ENCODE measurements at places on chromosomes 7 and 10.

DNA sequence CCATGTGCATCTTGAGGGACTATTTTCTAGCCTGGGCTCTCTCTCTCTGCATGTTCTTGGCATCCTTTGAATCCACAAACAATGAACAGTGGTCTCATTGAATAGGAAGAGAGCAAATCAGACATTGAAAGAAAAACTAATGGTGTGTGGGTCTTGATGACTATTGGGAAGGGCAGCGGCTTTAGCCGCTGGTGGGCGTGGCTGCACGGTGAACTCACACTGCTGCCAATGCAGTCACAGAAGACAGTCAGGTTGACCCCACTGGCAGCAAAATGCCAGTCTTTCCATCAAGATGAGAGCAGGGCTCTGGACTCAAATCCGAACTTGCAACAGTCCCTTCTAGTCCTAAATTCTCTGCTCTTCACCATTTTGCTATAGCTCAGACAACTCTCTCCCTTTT lies 91.0 kb downstream of the ADARB2 start:
- DNase-seq, result no peak

DNA sequence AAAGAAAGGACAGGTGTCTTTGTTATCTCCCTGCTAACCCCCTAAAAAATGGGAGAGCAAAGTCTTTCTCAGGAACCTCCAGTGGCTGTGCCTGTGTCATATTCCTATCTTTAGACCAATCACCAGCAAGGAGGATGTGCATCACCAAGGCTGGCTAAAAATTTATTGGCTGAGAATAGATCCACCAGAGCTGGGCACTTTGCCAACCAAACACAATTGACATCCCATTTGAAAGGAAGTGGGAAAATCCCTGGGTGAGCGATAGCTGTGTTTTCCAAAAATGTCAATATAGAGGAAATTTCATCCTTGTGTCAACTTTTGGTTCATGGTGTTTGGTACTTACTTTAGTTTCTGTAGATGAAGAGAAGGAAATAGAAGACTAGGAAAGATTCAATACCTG lies 13.1 kb upstream of the GPR141 start:
- no peak for DNase-seq

- no peak for DNase-seq
These were observed 4.5 kb downstream of the TSPAN14 start for GRCh38 chr10:80458638-80459037.

DNA sequence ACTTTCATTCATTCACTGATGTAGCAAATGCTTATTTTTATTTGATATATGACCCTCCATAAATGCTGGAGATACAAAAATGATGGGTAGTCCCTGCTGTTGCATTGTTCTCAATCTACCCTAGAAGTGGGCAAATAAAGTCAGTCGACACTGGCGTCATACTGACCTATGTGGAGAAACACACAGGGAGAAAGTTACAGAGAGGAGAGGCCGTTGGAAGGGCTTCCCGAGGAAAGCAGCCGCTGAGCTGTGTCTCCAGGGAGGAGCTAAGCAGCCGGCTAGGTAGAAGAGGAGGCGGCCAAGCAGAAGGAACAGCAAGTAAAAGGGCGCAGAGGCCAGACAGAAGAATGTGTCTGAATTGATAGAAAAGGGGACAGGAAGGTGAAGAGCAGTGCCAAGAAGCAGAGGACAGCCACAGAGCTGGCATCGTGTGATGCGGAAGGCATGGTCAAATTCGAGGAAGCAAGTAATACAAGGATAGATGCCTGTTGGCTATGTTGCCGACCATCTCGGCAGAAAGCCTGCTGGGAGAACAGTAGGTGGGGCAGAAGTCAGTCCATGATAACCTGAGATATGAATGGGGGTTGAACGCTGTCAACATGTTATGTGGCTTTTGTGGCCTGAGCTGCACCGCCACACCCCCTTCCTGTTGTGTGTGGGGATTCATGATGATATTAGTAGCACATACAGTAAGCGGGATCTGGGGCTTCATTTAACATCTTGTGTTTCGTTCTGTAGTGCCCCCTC lies 25.9 kb downstream of the ST8SIA6 start:
- no peak for DNase-seq

DNA sequence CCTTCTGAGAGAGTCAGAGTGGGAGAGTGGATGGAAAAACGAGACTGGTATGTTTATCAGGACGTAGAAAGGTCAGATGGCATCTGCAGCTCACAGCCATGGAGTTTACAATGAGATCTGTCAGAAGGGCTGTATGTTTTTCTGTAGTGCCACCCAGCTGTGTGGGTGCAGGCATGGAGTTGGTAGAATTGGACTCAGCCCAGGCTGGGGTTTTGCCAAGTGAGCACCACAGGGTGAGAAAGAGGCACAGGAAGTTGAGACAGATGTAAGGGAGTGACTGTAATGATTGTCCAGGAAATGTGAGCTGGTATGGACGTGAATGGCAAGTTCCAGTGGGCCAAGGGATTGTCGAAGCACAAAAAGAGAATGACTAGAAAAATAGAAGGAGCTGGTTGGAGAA lies 9.1 kb upstream of the ZYX start:
- no peak for DNase-seq

GRCh38 chr10:107971973-107972372 lies 807.5 kb upstream of the SORCS1 start:
- no peak for DNase-seq

DNA sequence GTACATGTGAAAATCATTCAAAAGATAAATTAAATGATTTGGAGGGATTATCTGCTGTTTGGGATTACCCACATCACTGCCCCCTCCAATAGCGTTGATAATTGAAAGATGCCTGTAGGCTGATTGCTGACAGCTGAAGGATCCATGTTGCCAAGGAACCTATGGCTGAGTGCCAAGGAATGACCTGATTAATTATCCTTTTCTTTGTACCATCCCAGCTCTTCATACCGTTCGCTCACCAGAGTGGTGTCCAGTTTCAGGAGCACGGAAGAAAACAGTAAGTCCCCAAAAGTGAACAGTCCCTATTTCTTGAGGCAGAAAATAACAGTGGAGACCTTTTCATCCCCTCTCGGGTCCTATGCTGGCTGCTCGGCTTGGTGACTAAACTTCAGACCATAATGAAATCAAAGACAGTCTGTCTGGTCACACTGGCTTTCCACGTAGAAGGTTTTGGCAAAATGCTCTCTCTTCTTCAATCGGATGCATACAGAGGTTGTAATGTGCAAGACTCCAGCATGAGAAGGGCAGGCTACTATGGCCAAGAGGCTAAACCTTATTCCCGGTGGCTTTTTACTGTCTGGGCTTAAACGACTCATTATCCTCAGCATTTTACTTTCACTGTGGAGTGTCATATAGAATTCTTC lies 108.8 kb downstream of the SPAG6 start:
- no peak for DNase-seq

GRCh38 chr7:1964913-1965578 lies 267.7 kb downstream of the MAD1L1 start:
- DNase-seq, result no peak

DNA sequence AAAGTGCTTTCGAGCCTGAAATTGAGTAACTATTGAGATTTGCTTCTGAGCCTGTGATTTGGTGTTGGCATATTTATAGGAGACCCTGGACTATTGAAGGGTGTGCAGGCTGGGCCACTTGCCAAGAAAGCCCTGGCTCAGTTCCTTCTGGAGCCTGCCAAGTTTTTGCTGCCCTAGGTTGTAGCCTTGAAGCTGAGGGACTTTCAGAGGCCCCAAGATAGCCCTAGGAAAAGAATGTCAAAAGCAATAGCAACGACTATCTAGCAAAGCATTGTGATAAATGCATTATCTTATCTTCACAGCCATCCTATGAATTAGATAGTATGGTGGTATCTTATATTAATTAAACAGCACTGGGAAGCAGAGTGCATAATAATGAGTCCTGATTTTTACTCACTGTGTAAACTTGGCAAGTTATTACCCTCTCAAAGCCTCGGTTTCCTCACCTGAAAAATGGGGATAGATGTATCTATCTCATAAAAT lies 473.7 kb upstream of the PODXL start:
- peak; percentile 67 for DNase-seq

DNA sequence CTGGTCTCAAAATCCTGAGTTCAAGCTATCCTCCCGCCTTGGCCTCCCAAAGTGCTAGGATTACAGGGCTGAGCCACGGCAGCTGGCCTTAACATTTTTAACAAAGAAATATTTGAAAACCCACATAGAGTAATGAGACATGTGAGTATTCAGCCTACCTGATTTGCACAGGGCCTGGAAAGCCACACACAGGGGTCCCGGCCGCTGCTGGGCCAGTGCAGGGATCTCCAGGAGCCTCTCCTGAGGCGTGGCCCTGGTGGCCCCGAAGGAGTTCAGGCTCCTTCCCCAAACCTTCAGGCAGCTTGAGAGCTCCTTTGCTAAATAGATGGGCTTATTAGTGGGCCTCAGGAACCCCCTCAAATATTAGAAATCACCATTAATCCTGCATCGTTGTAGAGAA lies 18.7 kb downstream of the CNPY1 start:
- no peak for DNase-seq

GRCh38 chr10:95628786-95629185 lies 27.7 kb downstream of the ALDH18A1 start:
- no peak for DNase-seq

All from pancreas (tissue), 10 donors.